Karpas-422 (cell line): ENCODE measurements at places on chromosomes 12 and 14.

DNA sequence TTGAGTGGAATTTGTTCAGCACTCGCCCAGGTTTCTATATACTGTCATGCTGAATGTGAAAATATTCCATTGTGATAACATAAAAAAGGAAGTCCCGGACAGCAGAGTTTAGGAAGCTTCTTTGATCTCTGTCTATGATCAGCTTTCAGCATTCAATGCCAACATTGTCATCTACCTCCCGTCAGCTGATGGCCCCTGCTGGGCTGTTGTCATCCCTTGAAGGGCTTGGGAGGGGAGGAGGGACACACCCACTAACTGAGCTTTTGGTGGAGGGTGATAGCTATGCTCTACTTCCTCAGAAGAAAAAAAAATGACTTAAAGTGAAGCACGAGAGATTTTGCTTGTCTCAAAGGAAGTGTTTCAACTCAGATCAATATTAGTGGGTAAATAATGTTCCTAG is 4.7 kb upstream of the KRT77 start:
- no peaks in the 10 kb centered on the region for H3K36me3 ChIP-seq
- H3K27ac ChIP-seq = no peak overlapping the region

DNA sequence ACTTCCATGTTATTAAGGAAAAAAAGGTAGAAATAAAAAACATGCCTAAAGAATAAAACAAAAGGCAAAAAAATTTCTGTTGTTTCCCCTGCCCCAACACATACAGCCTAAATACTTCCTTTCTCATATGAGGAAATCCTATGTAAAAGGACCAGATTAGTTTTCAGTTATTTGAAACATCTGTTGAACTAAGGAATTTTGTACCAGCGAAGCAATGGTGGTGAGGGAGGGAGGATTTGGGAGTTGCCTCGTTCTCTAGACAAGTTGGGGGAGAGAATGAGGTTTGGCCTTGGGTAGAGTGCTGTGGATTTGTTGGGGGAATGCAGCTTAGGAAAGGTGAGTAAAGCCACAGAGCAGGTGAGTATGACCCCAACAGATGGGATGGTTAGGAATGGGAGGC is 141.5 kb upstream of the RFLNA start:
- H3K36me3 ChIP-seq = no peaks in the 10 kb centered on the region
- H3K27ac ChIP-seq = no peak overlapping the region
- 0 out of 2 replicates have a peak, but pooled peaks cover 2% of the 10 kb centered on the region for H3K27me3 ChIP-seq
- no peak overlapping the region for H3K4me3 ChIP-seq
- H3K4me1 ChIP-seq = no peaks in the 10 kb centered on the region
- no peak for DNase-seq

DNA sequence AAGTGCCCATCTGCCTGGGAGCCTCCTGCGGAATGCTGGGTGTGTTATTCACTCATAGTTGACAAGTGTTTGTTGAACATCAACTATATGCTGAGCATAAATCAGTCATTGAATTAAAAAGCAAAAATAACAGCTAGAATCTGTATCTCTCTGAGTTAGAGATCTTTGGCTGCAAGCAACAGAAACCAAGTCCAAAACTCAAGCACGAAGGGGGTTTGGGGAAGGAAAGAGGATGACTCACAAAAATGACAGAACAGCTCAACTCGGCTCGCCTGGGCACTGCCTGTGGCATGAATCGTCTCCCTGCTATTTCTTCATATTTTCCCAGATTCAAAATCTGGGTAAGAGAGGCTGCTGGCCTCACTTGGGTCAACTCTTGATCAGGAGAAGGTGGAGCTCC is 72.6 kb upstream of the NCOR2 start:
- H3K27ac ChIP-seq = no peak overlapping the region
- H3K27me3 ChIP-seq = no peaks in the 10 kb centered on the region
- H3K4me1 ChIP-seq = no peaks in the 10 kb centered on the region
- no peak overlapping the region for H3K4me3 ChIP-seq

DNA sequence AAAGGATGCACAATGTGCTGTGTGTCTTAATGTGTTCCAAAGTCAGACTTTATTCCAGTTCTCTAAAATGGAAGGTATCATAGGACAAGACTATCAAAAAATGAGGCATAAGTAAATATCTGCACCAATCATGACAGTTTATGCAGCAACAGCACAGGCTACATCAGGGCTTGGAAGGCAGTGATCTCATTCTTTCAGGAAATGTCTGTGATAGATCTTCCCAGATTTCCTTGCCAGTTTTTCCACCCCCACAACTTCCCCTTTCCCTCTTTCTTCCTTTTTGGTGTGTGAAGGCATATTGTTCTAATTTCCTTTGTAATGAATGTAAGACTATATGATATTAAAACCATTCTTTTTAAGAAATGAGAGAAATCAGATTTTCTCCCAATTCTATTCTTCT is 326.7 kb downstream of the ATP23 start:
- H3K4me1 ChIP-seq = no peaks in the 10 kb centered on the region
- DNase-seq = no peak
- H3K27me3 ChIP-seq = no peaks in the 10 kb centered on the region
- H3K36me3 ChIP-seq = no peaks in the 10 kb centered on the region
- H3K4me3 ChIP-seq = no peak overlapping the region

GRCh38 chr12:105359856-105360255 is 29.4 kb downstream of the C12orf75 start:
- no peaks in the 10 kb centered on the region for H3K27me3 ChIP-seq
- peaks cover 17% of the 10 kb centered on the region for H3K36me3 ChIP-seq
- no peak overlapping the region for H3K4me3 ChIP-seq
- peaks cover 77% of the 10 kb centered on the region for H3K4me1 ChIP-seq

DNA sequence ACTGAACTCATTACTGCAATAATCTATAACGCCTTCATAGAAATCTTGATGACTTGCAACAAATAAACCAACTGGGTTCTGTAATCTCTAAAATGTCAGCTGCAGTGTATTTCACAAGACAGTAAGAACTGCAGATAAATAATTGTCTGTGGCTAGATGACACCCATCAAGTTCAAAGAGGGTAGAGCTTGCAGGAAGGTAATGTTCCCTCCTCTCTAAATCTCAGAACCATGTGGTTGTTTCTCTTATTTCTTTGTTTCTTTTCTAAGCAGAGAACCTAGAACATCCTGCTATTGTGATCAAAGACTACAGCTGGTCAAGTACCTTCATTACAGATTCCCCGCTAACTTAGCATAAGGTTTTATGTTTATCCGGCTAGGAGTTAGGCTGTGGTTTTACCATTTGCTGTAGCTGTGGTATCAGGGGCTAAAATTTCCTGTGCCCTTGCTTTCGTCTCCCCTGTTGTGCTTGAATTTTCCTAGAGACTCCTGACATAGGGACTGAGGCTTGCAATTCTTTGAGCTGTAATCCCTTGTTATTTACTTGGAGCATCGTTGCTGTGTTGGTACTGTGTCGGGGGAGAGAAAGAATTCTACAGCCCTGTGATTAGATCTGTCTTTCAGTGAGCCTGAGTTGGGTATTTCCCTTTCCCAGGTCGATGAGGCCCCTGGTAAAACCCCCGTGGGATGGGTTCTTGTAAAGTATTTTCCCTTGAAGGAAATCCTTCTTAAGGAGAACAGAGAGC is 253.1 kb upstream of the BTG1 start:
- H3K4me3 ChIP-seq = no peak overlapping the region
- DNase-seq = no peak
- H3K36me3 ChIP-seq = no peaks in the 10 kb centered on the region
- no peaks in the 10 kb centered on the region for H3K27me3 ChIP-seq

- H3K36me3 ChIP-seq = peaks cover 37% of the 10 kb centered on the region; the same call in 1 of the 2 replicates
- H3K4me1 ChIP-seq = peaks cover 26% of the 10 kb centered on the region
- DNase-seq = peak; percentile 74
Measured at GRCh38 chr12:123655420-123655819, 15.5 kb upstream of the TCTN2 start.

DNA sequence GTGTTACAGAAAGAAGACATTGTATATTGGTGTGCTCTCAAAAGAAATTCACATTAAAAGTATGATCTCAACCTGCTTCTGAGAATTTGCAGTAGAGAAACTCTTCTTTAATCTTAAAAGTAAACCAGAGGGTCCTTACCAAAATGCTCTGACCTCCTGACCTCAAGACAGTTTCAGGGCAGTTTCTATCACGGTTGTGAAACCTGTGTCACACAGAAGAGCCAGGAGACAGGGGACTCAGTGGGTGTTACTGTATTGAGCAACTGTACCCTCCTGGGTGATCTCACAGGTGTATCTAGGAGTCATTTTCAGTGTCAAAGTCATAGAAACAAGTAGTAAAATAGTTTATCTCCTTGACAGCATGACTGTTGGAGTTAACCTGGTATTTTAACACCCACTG is 178.0 kb downstream of the GRIP1 start:
- H3K36me3 ChIP-seq = no peaks in the 10 kb centered on the region
- no peak for DNase-seq
- no peak overlapping the region for H3K4me3 ChIP-seq
- no peaks in the 10 kb centered on the region for H3K4me1 ChIP-seq
- H3K27ac ChIP-seq = no peak overlapping the region

DNA sequence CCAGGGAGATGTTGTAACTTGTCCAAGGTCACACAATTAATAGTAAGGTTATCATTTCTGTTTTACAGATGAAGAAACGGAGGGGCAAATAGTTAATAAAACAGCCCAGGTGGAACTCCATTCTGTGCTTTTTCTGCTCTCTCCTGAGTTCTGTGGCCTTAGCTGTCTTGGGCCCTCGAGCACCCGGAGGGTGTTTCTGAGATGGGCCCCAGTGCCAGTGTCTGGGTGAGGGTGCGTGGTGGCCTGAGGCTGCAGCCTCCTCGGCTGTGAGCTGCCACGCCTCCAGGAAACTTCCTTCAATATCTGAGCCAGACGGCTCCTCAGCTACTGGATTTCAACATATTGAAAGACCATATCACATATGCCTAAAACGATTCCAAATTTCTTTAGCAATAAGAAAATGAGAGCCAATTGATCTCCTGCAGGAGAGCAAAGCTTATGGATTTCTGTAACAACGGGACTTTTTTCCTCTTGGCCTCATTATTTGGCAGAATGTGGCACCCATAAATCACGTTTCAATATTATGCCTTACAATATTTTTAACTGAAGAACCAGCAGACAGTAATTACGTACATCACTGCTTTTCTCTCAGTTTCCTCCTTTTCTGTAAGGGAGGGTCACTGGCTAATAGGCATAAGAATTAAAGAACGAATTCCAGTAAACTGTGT is 74.8 kb upstream of the DICER1 start:
- no peaks in the 10 kb centered on the region for H3K27me3 ChIP-seq
- H3K4me3 ChIP-seq = peak overlapping the region; percentile 57
- H3K4me1 ChIP-seq = peaks cover 98% of the 10 kb centered on the region
- H3K27ac ChIP-seq = peak overlapping the region; percentile 97
- DNase-seq = peak; percentile 93

DNA sequence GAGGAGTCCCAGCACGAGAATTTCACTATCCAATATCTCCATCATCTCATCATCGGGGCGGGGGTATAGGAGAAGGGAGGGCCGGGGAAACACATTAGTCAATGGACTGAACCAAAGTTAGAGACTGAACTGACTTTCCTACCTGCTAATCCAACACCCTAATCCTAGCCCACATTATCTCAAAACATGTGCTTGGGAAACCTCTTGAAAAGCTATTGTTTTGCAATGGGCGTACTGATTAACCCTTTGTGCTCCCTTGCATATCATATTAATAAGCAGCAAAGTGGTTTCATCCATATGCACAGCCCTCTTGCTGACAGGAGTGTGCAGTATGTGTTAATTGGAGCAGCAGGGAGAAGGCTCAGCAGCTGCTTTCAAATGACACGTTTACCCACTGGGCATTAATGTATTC is 125.7 kb upstream of the GRIP1 start:
- DNase-seq = no peak
- no peak overlapping the region for H3K4me3 ChIP-seq
- H3K27me3 ChIP-seq = no peaks in the 10 kb centered on the region
- no peaks in the 10 kb centered on the region for H3K36me3 ChIP-seq

DNA sequence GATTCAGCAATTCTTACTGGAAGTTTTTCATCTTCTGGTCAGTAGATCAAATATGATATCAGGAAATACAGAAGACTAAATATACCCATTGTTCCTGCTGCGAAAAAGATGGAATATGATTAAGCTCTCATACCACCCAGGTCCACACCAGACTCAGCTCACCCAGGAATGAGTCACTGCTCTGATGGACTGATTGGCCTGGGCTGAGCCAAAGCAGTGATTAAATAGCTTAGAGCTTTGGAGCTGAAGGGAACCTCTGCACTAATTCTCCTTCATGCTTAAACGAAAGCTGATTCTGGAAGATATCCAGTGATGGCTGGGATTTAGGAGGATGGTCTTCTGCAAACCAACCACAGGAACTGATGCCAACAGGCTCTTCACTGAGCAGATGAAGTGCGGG is 62.0 kb upstream of the SYT1 start:
- no peak overlapping the region for H3K27ac ChIP-seq
- H3K36me3 ChIP-seq = no peaks in the 10 kb centered on the region
- no peak for DNase-seq
- H3K4me3 ChIP-seq = no peak overlapping the region
- no peaks in the 10 kb centered on the region for H3K4me1 ChIP-seq

DNA sequence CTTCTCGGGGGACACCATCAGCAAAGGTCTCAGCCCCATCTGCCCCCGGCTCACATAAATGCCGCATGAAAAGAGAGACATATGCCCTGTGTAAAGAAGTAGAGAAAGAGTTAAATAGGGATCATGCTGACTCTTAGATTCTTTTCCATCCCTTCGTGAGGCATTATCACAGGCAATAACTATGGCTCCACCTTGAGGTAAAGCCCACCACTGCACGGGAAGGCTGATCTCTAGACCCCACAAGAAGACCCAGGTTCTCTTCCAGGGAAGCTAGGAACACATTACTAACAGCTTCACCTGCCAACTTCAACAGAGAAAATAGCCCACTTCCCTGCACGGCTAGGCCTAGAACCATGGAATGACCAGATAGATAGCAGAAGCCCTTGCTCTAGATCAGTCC is 14.1 kb upstream of the NOP2 start:
- H3K4me3 ChIP-seq = no peak overlapping the region
- H3K4me1 ChIP-seq = no peaks in the 10 kb centered on the region
- peaks cover 63% of the 10 kb centered on the region for H3K36me3 ChIP-seq
- no peaks in the 10 kb centered on the region for H3K27me3 ChIP-seq
- no peak overlapping the region for H3K27ac ChIP-seq

DNA sequence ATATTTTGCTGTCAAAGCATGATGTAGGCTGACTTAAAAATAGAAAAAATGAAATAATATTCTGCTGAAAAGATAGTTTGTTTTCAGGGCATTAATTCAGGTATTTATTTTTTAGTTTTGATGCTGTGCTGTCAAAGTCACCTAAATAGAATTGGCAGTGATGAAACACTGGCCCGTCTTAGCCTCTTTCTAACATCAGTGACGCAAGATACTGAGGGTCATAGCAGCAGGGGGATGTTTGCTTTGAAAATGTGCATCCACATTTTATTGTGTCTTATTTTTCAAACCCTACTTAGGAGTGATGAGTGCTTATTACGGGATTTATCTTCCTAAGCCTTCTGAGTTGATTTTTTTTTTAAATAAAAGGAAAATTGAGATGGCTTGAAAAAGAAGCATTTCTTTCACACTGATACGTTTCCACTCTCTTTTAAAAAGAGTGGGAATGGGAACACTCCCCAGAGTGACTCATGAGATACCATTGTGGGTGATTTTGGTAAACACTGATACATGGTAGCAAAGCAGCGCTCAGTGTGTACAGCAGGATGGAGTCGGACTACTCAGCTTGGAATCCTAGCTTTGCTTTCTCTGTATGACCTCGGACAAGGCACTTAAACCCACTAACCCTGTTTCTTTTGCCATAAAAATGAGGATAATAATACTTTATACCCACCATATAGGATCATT is 290.8 kb downstream of the ERC1 start:
- no peak for DNase-seq
- no peak overlapping the region for H3K4me3 ChIP-seq
- no peaks in the 10 kb centered on the region for H3K27me3 ChIP-seq
- H3K4me1 ChIP-seq = peaks cover 14% of the 10 kb centered on the region
- no peak overlapping the region for H3K27ac ChIP-seq
- H3K36me3 ChIP-seq = no peaks in the 10 kb centered on the region

GRCh38 chr12:100860611-100861010 is 66.0 kb downstream of the ANO4 start:
- peaks cover 3% of the 10 kb centered on the region; the same call in 1 of the 2 replicates for H3K27me3 ChIP-seq
- H3K4me1 ChIP-seq = no peaks in the 10 kb centered on the region
- DNase-seq = no peak
